ENCODE measurements at places on chromosomes 2 and 18.
A peak's percentile ranks its signal among the peaks of the same experiment; 100 is the strongest.

DNA sequence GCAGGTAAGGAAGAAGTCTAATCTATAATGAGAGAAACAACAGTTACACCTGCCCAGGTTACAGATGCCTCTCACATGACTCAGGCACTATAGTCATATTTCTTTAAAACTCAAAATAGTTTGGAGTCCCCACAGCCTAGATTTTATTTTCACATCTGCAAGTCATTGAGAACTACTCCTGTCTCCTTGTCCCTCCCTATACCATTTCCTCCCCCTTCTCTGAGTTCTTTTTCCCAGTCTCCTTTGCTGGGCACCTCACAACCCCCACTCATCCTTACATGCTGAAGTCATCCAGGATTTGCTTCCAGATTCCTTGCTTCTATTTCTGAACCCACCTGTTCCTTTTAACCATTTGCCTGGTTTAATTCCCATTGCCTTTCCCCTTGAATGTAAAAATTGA is 73.1 kb upstream of the KCNE4 start:
- H3K4me3 ChIP-seq = no peak overlapping the region
- DNase-seq = no peak
- peaks cover 16% of the 10 kb centered on the region for H3K27me3 ChIP-seq
- peaks cover 8% of the 10 kb centered on the region for H3K4me1 ChIP-seq
- H3K36me3 ChIP-seq = no peaks in the 10 kb centered on the region

- H3K27me3 ChIP-seq = no peaks in the 10 kb centered on the region
- H3K4me1 ChIP-seq = peaks cover 1% of the 10 kb centered on the region
- H3K27ac ChIP-seq = no peak overlapping the region
- DNase-seq = no peak
- no peak overlapping the region for H3K4me3 ChIP-seq
These were observed 34.3 kb downstream of the GIGYF2 start for GRCh38 chr2:232731470-232731869.

GRCh38 chr2:177239932-177240630 is 24.4 kb downstream of the NFE2L2 start:
- no peak for DNase-seq
- H3K27ac ChIP-seq = peak overlapping the region; percentile 85
- H3K27me3 ChIP-seq = no peaks in the 10 kb centered on the region
- H3K36me3 ChIP-seq = peaks cover 38% of the 10 kb centered on the region
- H3K4me3 ChIP-seq = peak overlapping the region; percentile 28

GRCh38 chr2:202841090-202841867 is 30.3 kb downstream of the ICA1L start:
- no peaks in the 10 kb centered on the region for H3K27me3 ChIP-seq
- no peak overlapping the region for H3K4me3 ChIP-seq

GRCh38 chr2:232839411-232840079 is 30.5 kb upstream of the SNORC start:
- H3K27me3 ChIP-seq = no peaks in the 10 kb centered on the region
- H3K36me3 ChIP-seq = peaks cover 47% of the 10 kb centered on the region

DNA sequence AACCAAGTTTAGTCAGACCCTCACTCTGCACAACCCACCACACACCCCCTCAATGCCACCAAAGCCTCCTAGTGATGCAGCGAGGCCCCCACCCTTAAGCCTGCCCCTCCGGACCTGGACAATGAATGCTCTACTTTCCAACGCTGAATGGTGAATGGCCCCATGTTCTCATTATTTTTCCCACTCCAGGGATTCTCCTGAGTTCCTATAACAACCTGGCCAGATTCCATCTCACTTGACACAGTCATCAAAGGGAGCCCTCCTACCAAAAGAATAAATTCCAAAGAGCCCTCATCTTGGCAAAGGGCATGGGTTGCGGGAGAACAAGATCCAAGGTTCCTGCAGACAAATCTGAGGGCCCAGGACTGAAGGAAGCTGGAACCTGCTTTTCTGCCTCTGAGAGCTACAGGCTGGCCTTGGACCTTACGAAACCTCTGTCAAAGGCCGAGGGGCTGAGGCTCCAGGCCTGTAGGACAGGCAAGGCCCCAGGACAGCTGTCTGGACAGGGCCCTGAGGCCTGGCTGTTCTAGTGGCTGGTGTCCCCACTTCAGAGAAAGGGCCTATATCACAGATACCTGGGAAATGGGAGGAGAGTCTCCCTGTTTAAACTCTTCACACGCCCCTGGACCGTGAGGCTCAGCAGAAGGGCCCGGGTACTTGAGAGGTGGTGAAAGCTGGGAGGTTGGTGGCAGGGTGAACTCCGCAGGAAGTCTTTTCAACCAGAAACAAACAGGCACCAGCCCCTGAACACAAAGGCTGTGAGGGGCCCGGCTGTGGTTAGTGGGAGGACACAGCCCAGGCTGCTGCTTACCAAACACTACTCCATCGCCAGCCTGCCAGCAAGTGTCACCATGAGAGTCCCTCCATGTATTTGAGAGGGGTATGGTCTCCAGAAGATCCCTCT is 27.3 kb downstream of the SFXN5 start:
- H3K4me3 ChIP-seq = no peak overlapping the region
- no peak for DNase-seq
- H3K4me1 ChIP-seq = no peaks in the 10 kb centered on the region
